Aorta (tissue), 5 donors: ENCODE measurements at places on chromosomes 7 and 10. TPM values are rescaled to one million over a fixed set of nuclear protein-coding genes. Genes with fewer than 3 reads are reported as not detected.

DNA sequence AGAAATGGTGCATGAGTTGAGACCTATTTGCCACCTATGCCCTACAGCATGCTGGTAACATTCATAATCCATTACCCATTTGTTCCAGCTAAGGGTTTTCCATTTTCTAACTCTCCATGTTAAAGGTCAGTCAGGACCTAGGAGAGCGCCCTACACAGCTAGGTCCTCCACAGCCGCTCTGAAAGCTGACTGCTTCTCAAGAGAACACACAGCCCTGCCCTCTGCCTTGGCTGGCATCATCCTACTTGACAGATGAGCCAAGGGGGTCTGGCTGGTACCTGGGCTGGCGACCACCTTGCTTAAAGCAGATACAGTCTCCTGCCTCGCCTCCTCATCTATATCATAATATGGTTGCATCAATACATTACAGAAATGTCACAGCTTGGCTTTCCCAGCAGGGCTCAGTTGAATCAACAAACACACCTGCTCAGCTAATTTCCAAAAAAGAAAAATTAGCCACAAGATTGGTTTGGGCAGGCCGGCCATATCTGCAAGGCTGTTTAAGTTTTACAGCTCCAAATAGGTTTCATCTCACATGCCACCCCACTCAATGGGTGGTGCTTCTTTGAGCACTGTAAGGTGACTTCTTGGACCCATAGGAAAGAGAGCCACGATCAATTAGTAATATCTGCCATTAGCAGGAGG lies 17.3 kb downstream of the TLL2 start:
- H3K27ac ChIP-seq: no peak overlapping the region
- no peak overlapping the region for H3K4me3 ChIP-seq
- no peaks in the 10 kb centered on the region for H3K27me3 ChIP-seq
- DNase-seq: no peak
- H3K36me3 ChIP-seq: no peaks in the 10 kb centered on the region

DNA sequence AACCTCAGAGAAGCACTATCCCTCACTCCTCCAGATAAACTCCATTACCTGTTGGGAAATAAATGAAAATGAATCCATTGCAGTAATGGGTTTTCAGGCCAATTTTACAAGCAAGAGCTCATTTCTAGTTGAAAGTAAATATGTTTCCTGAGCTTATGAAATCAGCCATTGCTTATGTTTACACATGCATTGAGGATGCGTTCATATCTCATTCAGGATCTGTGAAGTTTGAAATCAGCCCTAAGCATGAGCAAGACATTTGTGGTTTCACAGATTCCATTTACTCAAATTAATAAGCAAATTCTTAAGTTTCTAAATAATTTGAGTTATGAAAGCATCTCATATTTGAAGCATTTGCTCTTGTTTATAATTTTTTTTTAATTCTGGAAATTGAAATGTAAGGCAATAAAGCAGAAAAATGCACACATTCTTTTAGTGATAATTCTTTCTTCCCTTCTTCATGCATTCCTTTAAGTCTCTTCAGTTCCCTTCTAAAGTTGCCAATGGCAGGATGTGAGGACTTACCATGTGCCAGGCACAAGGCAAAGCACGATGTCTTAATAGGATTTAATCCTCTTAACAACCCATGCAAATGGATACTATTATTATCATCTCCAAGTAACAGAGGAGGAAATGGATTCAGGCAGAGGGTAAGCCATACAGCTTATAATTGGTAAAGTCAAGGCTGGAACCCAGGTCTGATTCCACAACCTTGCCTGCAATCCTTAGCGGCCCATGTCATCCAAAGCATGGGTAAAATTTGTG lies 35.0 kb upstream of the CTTNBP2 start:
- no peak overlapping the region for H3K4me3 ChIP-seq
- no peaks in the 10 kb centered on the region for H3K36me3 ChIP-seq
- no peak overlapping the region for H3K27ac ChIP-seq
- DNase-seq: no peak
- no peaks in the 10 kb centered on the region for H3K27me3 ChIP-seq
- H3K4me1 ChIP-seq: no peaks in the 10 kb centered on the region

GRCh38 chr10:106636766-106637491 lies 527.6 kb downstream of the SORCS1 start:
- no peak overlapping the region for H3K4me3 ChIP-seq
- H3K27me3 ChIP-seq: no peaks in the 10 kb centered on the region
- DNase-seq: no peak
- no peaks in the 10 kb centered on the region for H3K4me1 ChIP-seq
- no peaks in the 10 kb centered on the region for H3K36me3 ChIP-seq

- H3K27me3 ChIP-seq: no peaks in the 10 kb centered on the region
- peak overlapping the region; percentile 10 for H3K27ac ChIP-seq
- peak overlapping the region; percentile 90 for H3K4me3 ChIP-seq
- DNase-seq: no peak
- H3K36me3 ChIP-seq: no peaks in the 10 kb centered on the region
- H3K4me1 ChIP-seq: no peaks in the 10 kb centered on the region
Measured at GRCh38 chr7:35695473-35695850, 527 bp upstream of the HERPUD2 start.

DNA sequence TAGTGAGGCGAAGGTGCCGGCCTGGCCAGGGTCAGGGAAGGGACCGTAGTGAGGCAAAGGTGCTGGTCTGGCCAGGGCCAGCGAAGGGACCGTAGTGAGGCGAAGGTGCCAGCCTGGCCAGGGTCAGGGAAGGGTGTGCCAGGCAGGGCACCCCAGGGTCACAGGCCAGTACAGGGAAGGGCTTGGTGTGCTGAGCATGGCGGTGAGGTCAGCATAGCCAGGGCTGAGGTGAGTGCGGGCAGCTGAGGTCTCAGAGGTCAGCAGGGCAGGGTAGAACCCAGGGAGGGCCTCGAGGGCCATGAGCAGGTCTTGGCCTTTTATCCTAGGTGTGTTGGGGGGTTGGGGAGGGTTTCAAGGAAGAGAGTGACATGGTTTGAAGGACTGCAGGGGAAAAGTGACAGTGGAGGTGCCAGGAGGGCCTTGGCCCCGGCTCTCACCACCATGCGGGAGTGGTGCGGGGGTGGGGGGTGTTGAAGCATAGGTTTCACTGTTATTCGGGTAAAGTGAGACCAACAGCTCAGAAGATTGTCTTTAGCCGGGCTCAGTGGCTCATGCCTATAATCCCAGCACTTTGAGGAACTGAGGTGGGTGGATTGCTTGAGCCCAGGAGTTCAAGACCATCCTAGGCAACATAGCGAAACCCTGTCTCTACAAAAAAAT lies 93.3 kb downstream of the CHST15 start:
- no peaks in the 10 kb centered on the region for H3K4me1 ChIP-seq
- H3K36me3 ChIP-seq: no peaks in the 10 kb centered on the region
- no peak overlapping the region for H3K4me3 ChIP-seq
- no peaks in the 10 kb centered on the region for H3K27me3 ChIP-seq
- no peak overlapping the region for H3K27ac ChIP-seq

The PRTFDC1 gene
- total RNA-seq: 9.2 TPM

- H3K27me3 ChIP-seq: no peaks in the 10 kb centered on the region
- H3K4me3 ChIP-seq: no peak overlapping the region
- no peak overlapping the region for H3K27ac ChIP-seq
Measured at GRCh38 chr7:81854518-81854917, 84.7 kb upstream of the HGF start.

The GATA3 gene
- total RNA-seq: 2.0 TPM

DNA sequence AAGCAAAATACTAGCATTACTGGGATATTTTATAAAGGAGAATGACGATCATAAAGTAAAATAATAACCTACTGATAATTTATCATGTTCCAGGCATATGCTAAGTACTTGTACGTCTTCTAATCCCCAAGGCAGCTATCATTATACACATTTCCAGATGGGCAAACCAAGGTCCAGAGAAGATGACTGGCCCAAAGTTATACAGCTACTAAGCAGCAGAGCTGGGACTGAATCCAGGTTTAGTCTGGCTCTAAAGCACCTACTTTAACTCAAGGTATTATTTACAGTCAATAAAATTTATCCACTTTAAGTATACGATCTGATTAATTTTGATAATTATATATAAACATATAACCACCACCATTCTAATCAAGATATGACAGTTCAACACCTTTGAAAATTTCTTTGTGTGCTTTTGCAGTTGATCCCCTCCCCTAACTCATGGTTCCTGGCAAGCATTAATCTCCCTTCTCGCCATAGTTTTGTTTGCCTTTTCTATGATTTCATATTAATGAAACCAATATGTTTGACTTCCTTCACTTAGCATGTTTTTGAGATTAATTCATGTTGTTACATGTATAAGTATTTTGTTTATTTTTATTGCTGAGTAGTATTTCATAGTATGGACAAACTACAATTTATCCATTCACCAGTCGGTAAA lies 126.7 kb downstream of the CPEB3 start:
- no peak for DNase-seq
- no peak overlapping the region for H3K4me3 ChIP-seq
- no peaks in the 10 kb centered on the region for H3K4me1 ChIP-seq
- no peaks in the 10 kb centered on the region for H3K27me3 ChIP-seq
- H3K36me3 ChIP-seq: no peaks in the 10 kb centered on the region

DNA sequence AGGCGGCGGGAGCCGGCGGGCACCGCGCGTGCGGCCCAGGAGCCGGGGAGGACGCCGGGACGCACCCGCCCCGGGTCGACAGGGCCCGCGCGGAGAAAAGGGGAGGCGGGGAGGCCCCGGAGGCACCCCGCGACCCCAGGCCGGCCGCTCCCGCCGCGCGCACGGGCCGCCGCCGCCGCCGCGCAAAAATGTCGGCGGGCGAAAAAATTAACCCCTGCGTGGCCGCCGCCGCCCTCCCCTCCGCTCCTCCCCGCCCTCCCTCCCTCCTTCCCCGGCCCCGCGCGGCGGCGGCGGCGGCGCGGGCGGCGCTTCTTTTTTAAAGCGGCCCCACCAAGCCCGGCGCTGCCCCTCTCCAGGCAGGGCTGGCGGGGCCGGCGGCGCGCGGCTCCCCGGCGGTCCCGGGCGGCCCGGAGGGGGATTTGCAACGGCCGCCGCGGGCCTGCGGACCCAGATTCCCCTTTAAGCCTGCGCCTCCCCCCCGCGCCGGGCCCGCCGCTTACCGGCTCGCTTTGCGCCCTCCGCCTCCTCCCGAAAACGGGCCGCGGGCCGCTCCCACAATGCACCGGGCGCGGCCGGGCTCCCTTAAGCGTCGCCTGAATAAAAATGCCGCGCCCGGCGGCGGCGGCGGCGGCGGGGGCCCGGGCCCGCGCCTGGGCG lies 465 bp downstream of the SEPHS1 start:
- no peaks in the 10 kb centered on the region for H3K36me3 ChIP-seq
- H3K4me1 ChIP-seq: no peaks in the 10 kb centered on the region
- H3K4me3 ChIP-seq: peak overlapping the region; percentile 98

GRCh38 chr7:32239764-32240163 lies 169.6 kb upstream of the PDE1C start:
- no peak overlapping the region for H3K4me3 ChIP-seq
- no peaks in the 10 kb centered on the region for H3K36me3 ChIP-seq
- H3K27me3 ChIP-seq: no peaks in the 10 kb centered on the region

The TYW1B gene
- 3.8 TPM for total RNA-seq

The GRM3 gene
- total RNA-seq: not detected

DNA sequence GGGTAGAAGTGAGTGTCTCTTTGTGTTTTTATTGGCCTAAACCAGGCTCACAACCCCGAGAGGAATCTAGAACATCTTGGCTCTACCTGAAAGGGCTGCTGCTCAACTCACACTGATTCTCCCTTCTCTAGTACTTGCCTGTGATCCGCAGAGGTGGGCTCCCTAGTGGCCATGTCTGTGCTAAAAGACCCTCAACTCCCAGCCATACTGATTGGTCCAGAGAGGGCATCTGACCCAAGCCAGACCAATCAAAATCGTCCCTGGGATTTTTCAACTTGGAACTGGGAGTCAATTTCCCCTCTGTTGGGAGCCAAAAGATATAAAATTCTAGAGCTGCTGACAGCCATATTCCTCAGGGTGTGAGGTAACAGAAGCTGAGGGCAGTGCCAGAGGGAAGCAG lies 55.3 kb downstream of the SH3PXD2A start:
- H3K4me3 ChIP-seq: no peak overlapping the region
- H3K36me3 ChIP-seq: no peaks in the 10 kb centered on the region
- H3K4me1 ChIP-seq: no peaks in the 10 kb centered on the region
- DNase-seq: no peak
- H3K27me3 ChIP-seq: no peaks in the 10 kb centered on the region

The LIPK gene
- total RNA-seq: not detected

DNA sequence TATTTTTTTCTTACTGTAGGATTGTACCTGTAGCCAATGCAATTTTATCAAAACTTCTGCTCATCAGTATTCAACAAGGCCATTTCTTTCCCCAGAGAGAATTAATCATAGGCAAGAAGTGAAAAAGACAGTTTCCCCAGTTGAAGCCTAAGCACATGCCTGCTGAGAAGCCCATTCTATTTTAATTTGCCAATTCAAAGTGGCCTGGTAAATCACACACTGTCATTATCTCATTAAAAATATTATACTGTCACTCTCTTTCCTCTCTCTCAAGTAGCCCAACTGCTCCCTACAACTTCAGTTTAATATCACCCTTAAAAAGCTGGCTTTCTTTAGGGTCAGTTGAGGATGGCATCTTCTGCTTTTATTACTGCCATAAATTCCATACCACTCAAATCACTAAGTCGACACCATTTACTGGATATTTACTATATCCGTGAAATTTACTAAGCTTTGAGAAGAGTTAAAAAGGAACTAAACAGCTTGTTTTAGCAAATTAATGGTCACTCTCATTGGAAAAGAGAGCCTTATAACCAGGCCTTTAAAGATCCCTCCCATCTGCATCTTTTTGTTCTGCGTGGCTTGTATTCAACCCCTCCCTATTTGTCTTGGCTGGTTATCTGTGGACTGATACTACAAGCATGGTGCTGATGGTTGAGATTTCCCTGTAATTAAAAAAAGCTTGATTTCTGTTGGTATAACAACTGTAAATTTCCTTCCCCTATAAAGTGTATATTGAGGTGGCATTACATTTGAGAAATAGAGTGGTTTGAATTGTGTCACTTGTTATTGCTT lies 30.6 kb downstream of the COL28A1 start:
- no peaks in the 10 kb centered on the region for H3K27me3 ChIP-seq
- no peak overlapping the region for H3K27ac ChIP-seq
- no peaks in the 10 kb centered on the region for H3K36me3 ChIP-seq
- no peaks in the 10 kb centered on the region for H3K4me1 ChIP-seq
- no peak overlapping the region for H3K4me3 ChIP-seq

- no peaks in the 10 kb centered on the region for H3K27me3 ChIP-seq
- no peak overlapping the region for H3K4me3 ChIP-seq
- DNase-seq: no peak
- no peak overlapping the region for H3K27ac ChIP-seq
- H3K4me1 ChIP-seq: no peaks in the 10 kb centered on the region
Measured at GRCh38 chr10:85618841-85619240, 747.8 kb downstream of the GRID1 start.

The GBX1 gene
- not detected for total RNA-seq

DNA sequence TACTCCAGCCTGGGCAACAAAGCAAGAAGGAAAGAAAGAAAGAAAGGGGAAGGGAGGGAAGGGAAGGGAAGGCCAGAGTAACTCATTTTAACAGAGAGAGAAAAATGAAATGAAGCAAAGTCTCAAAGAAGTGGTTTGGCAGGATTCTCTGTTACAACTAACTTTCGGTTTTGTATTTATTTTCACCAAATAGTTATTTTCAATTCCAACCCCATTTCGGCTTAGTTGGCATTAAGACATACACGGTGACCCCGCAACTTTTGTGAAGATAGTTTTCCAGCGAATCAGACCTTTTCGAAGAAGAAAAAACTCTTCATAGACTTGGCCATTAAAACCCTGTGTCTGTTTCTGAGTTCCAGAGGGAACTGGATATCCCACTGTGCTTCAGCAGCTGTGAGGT lies 45.2 kb upstream of the LYZL2 start:
- H3K36me3 ChIP-seq: no peaks in the 10 kb centered on the region
- no peak overlapping the region for H3K4me3 ChIP-seq
- no peaks in the 10 kb centered on the region for H3K27me3 ChIP-seq
- no peak overlapping the region for H3K27ac ChIP-seq
- no peak for DNase-seq

GRCh38 chr7:81503336-81503735 lies 266.5 kb downstream of the HGF start:
- H3K36me3 ChIP-seq: no peaks in the 10 kb centered on the region
- H3K27me3 ChIP-seq: no peaks in the 10 kb centered on the region
- H3K4me3 ChIP-seq: no peak overlapping the region
- no peaks in the 10 kb centered on the region for H3K4me1 ChIP-seq
- no peak for DNase-seq
- no peak overlapping the region for H3K27ac ChIP-seq
